NCI-H748 treated with DMSO at 0.1 percent for 48 hours (cell line): ENCODE measurements at places on chromosomes 12 and 14.

GRCh38 chr12:95126076-95126475 is 52.7 kb upstream of the NR2C1 start:
- DNase-seq = no peak

GRCh38 chr14:71247106-71247505 is 339.8 kb downstream of the PCNX1 start:
- no peak for DNase-seq

GRCh38 chr14:50600849-50601248 is 40.9 kb downstream of the ATL1 start:
- no peak for DNase-seq

GRCh38 chr14:91367173-91368171 is 50.1 kb downstream of the CCDC88C start:
- DNase-seq = no peak

GRCh38 chr14:62066304-62066703 is 304.1 kb downstream of the SNAPC1 start:
- DNase-seq = no peak

- DNase-seq = no peak
These were observed 23.6 kb downstream of the PYGL start for GRCh38 chr14:50920482-50921230.

- no peak for DNase-seq
These were observed 46.4 kb downstream of the CRADD start for GRCh38 chr12:93723568-93723930.

DNA sequence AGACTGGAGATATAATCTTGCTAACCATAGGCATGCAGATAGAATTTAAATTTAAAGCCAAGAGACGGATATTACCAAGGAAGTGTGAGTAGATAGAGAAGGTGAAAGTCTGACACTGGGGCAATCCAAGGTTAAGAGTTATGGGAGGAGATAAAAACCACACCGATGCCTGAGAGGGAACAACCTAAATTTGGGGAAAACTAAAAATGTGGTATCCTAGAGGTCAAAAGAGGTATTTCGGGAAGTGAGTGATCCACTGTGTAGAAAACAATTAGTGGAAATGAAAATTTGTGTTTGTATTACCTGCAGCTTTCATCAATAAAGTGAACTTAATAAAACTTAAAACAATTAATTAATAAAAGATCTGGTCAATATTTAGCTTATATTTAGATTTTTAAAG is 269.0 kb upstream of the RPL10L start:
- DNase-seq = no peak

- no peak for DNase-seq
These were observed 72.7 kb downstream of the NCOR2 start for GRCh38 chr12:124494751-124495129.

DNA sequence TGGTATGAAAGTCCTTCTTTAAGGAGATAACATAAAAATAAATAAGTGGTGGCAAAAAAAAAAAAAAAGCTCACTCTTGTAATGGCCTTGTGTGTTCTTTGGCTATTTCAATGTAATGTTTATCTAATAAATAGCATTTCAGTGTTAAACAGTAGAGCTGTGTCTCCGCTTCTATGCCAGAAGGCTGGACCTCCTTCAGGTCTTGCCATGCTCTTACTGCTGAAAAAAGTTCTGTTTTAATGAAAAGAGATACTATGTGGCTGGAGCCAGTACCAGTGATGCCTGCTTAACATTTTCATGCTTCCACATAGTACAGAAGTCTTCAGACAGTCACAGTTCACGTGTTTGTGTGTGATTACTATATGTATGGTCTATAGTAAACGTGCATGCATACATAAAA is 74.1 kb upstream of the PRICKLE1 start:
- no peak for DNase-seq

- DNase-seq = no peak
These were observed 15.3 kb downstream of the UBE2N start for GRCh38 chr12:93426412-93426805.

GRCh38 chr14:67493092-67493717 is 4.7 kb upstream of the TMEM229B start:
- no peak for DNase-seq

DNA sequence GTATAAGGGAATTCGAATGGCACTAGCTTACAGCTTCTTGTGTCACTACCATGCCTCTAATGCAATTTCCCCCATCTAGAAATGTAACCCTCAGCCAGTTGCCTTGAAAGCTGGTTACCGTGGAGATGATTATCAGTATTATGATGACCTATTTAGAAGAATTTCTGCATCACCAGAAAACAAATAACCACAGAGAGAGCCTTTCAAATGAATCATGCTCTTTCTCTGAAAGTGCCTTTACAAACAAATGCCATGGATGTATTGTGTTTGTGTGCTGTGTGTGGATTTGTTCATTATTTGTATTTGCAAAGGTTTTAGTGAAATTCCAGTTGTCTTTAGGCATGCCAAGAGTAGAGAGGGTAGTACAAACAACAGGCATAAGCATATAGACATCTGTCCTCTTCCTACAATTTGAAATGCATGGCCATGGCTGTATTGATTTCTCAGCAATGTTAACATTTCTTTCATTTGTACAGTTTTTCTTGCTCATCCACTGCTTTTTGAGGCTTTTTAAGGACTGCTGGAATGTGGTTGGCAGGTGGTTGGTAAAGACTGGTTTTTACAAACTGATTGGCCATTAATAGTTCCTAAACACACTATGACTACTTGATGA is 266.5 kb downstream of the PAWR start:
- DNase-seq = peak; percentile 12

DNA sequence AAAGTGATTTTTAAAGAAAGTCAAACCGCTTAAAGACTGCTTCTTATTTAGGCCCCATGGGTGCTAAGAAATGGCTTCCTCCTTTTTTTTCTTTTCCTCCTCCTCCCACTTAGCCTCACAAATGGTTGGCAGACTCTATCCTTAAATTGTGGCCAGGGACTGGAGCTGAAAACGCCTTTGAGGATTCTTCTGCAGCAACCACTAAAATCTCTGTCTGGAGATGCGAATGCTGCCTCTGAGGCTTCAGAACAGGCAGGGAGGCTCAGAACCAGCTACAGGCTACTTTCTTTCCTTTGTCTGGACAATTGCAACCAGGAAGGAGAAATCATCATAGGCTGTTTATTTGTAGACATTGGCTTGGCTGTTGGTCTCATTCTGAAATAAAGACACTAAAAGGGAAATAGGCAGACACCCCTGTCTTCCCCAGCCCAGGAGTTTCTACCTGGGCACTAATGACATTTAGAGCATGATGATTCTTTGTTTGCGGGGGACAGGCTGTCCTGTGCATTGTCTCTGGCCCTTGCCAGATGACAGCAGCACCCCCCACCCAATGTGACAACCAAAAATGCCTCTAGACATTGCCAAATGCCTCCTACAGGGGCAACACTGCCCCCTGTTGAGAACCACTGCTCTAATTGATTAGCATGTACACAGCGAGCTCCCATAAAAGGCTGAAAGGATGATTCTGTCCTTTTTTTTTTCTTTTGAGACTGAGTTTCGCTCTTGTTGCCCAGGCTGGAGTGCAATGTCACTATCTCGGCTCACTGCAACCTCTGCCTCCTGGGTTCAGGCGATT is 50.3 kb downstream of the MAP1LC3B2 start:
- no peak for DNase-seq

- DNase-seq = peak; percentile 88
These were observed at the start of gene C12orf42 for GRCh38 chr12:103495469-103496456. TSS of gene C12orf42 (minus strand) at chr12:103495968. CDS start at chr12:103478426, 17,542 bp downstream.

GRCh38 chr12:131457331-131458047 is 253.4 kb upstream of the SFSWAP start:
- no peak for DNase-seq

GRCh38 chr14:88289234-88289633 is 33.8 kb downstream of the KCNK10 start:
- no peak for DNase-seq

GRCh38 chr12:29783773-29784666 is at the start of gene TMTC1:
TSS of gene TMTC1 (minus strand) at chr12:29783942. CDS start at chr12:29783751, 191 bp downstream.
- DNase-seq = no peak

- DNase-seq = no peak
These were observed 105.2 kb downstream of the SLC41A2 start for GRCh38 chr12:104852896-104853295.

- DNase-seq = no peak
These were observed 315.5 kb upstream of the FLRT2 start for GRCh38 chr14:85214471-85214870.

DNA sequence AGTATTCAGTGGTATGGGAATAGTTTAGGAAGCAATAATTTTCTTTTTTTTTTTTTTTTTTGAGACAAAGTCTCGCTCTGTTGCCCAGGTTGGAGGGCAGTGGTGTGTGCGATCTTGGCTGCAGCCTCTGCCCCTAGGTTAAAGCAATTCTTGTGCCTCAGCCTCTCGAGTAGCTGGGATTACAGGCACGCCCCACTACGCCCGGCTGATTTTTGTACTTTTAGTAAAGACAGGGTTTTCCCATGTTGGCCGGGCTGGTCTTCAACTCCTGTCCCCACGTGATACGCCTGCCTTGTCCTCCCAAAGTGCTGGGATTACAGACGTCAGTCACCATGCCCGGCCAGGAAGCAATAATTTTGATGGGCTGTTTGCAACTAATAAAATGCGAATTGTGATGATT is 62.1 kb downstream of the ATG14 start:
- no peak for DNase-seq

DNA sequence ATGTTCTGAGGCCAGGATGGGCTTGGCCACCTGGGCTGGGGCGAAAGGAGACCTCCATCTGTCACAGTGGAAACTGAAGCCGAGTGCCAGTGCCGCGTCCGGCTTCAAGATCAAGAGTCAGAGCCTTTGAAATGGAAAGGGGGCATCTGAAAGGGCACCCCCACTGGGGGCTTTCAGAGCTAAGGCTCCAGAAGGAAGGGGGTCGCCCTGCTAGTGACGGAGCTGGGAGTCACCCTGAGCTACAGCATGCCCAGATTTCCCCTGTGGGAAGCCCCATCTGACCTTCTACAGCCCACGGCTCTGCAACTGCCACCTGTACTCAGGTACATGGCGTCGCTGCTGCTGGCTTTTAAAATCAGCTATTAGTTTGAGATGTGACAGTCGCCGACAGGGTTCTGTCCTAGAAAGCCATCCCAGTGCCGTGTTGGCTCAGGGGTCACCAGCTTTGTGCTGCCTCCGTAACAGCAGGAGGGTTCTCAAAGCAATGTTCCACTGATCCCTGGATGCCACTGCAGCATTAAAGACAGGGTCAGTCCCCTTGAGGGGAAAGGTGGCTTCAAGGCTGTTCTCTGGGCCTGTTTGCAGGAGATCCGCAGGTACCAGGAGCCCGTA is 31.5 kb downstream of the CCNK start:
- DNase-seq = no peak

GRCh38 chr14:105986894-105987284 is 460.5 kb downstream of the TMEM121 start:
- DNase-seq = no peak

DNA sequence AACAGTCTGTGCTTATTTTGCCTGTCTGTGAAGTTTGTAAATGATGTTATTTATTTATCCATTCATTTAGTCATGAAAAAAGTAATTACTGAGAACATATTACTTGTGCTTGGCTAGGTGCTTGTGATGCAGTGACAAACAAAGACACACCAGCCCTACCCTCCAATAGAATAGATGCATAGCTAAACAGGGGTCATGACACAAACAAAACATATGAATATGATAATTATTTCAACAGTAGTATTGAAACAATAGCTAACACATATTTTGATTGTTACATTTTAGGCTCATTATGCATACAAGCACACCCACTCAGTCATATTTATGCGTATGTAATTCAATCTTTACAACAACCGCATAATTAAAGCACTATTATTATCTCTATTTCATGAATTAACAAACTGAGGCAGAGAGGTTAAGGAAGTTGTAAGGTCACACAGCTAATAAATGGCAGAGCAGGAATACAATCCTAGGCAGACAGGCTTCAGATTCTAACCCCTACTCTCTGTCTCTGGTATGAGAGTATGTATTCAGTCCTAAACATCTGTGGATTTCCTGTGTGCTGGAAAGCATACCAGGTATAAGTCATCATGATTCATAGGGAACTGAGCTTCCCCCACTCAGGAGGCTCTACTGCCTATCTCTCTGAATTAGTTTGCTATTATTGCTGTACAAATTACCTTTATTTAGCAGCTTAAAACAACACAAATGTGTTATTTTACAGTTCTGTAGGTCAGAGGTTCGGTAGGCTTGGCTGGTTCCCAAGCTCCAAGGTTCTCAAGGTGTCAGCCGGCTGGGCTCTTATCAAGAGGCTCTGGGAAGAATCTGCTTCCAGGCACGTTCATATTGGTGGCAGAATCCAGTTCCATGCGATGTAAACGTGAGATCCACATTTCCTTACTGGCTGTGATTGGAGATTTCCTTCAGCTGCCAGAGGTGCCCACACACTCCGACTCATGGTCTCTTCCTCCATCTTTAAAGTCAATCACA is 509.4 kb downstream of the GALC start:
- DNase-seq = no peak

GRCh38 chr14:93716746-93717667 is 71.3 kb downstream of the PRIMA1 start:
- DNase-seq = no peak

DNA sequence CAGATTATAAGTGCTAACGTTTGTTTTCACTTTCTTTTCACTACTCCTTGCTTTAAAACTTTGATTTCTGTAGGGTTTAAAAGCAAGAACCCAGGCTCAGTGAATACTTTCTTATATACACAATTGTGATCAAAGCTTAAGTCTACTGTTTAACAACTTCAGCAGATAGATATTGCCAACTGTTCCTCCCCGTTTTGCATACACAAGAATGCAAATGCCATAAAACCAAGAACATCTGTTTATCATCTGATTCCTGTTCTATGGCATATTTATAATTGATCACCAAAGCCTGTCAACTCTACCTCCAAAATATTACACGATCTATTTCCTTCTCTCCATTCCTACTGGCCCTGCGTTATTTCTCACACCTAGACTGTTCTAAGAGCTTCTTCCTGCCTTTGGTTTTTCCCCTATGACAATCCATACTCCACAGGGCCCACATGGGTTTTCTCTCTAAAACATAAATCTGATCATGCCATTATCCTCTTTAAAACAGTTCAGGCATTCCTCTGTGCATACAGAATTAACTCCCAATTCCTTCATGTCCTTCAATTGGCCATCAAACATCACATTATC is 15.9 kb downstream of the MED13L start:
- no peak for DNase-seq

- no peak for DNase-seq
These were observed 26.5 kb upstream of the NCOR2 start for GRCh38 chr12:124593851-124594401.

DNA sequence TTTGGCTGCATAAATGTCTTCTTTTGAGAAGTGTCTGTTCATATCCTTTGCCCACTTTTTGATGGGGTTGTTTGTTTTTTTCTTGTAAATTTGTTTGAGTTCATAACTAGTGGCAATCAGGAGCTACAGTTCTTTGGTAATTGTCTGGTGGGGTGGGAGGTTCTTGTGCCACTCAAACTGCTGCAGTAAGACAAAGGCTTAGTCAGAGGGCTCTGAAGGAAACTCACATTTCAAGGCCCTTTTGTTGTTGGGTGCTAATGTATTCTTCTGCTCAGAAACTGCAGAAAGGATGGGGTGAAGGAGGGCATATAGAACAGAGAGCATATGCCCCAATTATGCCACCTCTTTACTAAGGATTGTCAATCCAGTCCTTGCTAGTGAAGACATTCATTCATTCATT is 21.9 kb downstream of the MYRFL start:
- no peak for DNase-seq

GRCh38 chr12:119681728-119682638 is 14.1 kb downstream of the PRKAB1 start:
- no peak for DNase-seq
